Dermis blood vessel endothelial cell (primary cell): ENCODE measurements at places on chromosomes 4 and X. TPM values are rescaled to one million over a fixed set of nuclear protein-coding genes. Genes with fewer than 3 reads are reported as not detected.

DNA sequence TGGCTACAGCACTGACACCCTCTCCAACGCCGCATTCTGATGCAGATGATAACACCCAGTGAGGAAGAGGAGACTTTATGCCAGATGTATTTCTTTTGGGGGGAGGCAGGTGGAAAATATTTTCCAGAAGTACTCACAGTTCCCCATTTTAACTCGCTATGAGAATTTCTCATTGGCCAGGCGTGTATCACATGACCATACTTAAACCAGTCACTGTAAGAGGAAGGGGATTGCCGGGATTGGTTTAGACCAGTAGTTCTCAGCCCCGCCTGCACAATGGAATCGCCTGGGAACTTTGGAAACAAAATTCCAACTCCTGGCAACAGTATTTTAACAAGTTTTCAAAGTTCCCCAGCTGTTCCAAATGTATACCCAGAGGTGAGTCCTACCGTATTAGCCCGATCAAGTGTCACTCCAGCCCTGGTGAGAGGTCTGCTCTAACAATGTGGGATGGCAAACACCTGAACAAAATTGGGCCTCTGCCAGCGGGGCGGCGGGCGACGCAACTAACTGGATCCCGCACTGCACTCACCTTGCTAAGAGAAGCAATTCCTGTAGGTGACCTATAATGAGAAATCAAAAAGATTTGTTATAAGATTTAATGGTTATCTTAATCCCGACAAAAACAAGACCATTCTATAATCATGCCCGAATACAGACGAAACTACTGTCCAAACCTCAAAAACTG lies 2.9 kb upstream of the MSL3 start:
- DNase-seq, result no peak

GRCh38 chrX:137227151-137227550 lies 193.4 kb upstream of the GPR101 start:
- DNase-seq, result no peak

- no peak for DNase-seq
These were observed 99.1 kb downstream of the NHSL2 start for GRCh38 chrX:72009731-72010130.

DNA sequence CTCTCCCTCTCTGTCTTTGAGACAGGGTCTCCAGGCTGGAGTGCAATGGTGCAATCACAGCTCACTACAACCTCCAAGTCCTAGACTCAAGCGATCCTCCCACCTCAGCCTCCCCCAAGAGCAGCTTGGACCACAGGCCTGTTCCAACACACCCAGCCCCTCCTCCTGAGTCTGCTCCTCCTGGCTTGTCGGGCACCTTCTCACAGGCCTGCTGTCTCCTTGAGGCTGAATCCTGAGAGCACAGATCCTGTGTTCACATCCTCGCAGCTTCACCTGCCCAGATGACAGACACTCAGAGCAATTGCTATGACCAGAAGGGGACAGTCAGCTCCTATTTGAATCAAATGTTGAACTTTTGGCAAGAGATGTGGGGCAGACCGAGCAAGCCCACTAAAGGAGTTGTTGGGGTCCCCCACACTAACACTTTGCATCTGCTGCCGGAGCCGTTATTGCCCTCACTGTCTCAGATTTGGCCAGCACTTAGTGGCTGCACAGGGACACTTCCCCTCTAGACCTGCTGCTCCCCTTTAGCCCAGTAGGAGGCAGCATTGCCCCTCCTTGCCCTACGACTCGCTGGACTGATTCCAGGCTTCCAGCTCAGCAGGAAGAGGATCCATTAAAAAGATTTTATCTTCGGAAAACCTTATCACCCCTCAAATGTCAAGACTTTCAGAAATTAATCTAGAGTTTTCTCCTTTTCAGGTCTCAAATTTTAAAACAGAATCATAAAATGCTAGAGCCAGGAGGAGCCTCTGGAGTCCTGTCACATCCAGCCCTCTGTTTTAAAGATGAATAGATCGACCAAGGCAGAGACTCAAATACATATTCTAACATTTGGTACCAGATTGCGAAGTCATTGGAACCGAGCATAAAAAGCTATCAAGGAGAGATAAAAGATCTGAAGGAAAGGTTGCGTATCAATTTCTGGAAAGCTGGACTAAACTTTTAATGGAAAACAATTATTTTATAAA lies 113.7 kb downstream of the USP46 start:
- DNase-seq, result peak; percentile 82

- no peak for DNase-seq
These were observed 164.6 kb downstream of the BANK1 start for GRCh38 chr4:101954975-101955678.

GRCh38 chr4:36189511-36190226 lies 54.6 kb downstream of the ARAP2 start:
- no peak for DNase-seq

DNA sequence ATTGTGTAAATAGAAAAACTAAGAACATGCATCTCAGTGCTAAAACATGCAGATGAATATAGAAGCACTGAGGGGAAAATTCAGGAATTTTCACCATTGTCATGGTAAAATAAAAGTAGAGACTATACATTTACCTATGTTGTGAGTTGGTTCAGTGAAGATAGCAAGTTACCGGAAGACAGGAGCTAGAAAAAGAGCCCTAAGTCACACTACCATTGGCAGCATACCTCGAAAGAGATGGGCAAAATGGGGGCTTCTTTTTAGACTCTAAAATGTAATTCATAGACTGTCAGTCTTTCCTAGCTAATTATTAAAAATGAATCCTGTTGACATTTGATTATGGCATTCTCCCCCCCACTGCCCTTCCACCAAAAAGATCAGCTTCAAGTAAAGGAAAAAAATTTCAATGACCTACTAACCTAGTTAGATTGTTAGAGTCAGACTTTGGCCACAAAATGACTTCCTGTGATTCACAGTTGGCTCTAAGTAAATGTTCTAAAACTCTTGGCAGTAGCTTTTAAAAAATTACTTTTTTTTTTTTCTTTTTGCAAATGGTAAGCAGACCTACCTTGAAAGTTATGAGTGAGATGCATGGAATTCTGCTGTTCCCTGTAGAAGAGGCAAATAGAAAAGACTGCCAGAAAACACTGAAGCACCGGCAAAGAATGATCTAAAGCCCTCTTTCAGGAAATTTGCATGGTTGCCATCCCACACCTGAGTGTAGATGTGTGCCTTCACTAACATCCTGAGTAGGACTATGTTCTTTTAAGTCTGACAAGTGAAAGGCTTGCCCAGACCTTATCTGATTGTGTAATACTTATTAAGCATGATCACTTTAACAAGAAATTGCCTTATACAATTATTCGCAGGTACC lies 26.4 kb upstream of the ARSJ start:
- DNase-seq, result peak; percentile 78

Gene TMEM271
- not detected in 2 replicates for total RNA-seq

Gene RAI2
- 2.2 and 2.4 TPM in 2 replicates for total RNA-seq

Gene FAAH2
- total RNA-seq, result 0.51 and 1.1 TPM in 2 replicates

Gene GAGE12J
- total RNA-seq, result not detected in 2 replicates
